ENCODE measurements at places on chromosomes 3 and 15.

DNA sequence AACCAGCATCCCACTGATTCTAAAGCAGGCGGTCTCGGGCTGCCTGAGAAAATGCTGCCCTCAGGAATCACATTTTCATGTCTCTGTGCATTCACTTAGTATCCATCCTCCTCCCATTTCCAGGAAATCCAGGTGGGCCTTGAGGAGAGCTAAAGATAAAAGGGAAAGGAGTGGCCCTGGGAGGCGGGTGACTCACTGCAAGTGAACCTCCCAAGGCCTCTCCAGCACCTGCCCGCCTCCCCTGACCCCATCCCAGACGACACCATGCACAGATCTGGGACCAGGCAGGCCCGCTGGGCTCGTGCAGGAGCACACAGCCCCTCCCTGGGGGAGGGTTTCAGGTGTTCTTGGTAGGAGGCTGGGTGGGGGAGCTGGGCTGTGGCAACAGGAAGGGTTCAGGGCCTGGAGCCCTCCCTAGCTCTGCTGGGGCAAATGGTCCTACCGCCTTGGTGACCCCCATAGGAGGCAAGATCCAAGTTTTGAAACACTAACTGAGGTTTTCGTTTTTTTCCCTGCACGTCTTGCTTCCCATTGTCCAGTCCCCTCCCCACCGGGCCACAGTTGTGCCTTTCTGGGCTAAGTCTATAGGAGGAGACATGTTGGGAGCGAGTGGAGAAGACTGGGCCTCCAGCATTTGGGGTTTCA is 22.2 kb downstream of the MELTF start:
- no peak for DNase-seq

DNA sequence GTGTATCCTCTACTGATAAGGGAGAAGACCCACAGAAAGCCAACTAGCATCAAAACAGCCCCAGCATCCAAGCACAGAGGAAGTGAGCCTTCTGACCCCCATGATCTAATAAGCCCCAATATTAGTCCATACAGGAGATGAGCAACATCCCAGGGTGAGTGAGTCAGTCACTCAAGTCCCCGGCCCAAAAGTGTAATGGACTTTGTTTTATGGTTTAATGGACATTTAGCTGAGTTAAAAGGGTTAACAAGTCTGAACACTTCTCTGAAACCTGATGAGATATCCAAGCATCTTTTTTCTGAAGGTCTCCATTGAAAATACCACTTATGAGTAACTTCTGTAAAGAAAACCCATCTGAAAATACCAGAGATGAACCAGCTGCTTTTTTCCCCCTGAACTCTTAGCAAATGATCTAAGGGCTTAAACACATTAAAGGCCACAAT is 115.6 kb downstream of the GREM1 start:
- DNase-seq, result no peak

DNA sequence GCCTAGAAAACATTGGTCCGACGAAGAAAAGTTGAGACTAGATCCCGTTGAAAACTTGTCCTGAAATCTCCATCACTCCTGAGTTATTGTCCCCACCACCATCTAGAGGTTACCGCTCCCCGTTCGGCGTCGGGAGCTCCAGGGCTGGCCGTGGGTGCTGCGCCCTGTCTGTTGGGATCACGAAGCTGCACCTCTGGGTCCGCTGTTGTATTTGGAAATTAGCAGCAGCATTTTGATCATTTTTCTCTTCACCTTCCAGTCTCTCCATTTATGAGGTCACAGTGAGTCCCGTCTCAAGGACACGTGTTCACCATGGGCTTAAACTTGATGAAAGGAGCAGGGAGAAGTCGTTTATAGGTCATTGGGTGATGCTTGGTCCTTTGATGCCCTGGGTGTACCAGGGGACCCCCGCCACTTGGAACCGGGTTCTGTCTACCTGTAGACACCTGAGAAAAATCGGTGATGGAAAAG is 565 bp downstream of the MANF start:
- DNase-seq, result no peak

GRCh38 chr3:23728601-23729117 is 77.1 kb upstream of the UBE2E1 start:
- no peak for DNase-seq

DNA sequence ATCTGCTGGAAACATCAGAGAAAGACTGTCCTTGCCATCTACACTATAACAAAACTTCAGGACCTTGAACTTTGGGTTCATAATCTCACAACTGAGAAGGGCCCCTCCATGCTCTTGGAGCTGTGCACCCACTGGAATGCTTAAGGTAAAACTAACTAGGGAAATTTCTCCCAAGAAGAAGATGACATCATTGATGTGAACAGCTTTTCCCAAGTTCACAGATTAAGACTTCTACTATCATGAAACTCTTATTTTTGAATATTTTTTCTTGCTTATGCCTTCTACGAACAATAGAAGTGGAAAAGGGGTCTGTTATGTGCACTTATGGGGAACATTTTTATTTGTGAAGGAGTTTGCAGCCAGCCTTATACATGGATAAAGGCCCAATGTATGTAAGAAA is 5.0 kb downstream of the CYP11A1 start:
- no peak for DNase-seq

- no peak for DNase-seq
Measured at GRCh38 chr15:71191296-71191695, 76.0 kb downstream of the THSD4 start.

GRCh38 chr3:141081141-141081795 is 30.1 kb downstream of the SPSB4 start:
- no peak for DNase-seq

DNA sequence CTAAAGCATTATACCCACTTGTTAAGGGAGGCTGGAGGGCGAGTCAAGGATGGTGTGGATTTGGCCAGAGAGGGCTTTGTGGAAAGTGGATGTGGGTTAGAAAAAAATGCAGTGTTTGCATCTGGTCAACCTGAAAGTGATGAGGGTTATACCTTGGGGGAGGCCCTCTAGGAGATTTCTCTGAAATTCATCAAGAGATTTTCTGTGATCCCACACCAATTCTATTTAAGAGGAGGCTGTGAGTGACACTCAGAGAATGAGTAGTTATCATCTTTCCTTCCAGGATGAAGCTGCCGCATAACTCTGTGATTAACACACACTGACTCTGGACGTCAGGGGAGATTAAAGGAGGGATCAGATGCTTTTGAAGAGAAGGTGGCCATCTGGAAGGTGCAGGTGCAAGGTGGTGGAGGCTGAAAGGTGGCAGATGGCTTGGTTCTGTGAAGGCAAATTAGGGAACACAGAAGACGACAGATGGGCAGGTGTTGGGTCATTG is 54.8 kb downstream of the ANAPC13 start:
- no peak for DNase-seq

DNA sequence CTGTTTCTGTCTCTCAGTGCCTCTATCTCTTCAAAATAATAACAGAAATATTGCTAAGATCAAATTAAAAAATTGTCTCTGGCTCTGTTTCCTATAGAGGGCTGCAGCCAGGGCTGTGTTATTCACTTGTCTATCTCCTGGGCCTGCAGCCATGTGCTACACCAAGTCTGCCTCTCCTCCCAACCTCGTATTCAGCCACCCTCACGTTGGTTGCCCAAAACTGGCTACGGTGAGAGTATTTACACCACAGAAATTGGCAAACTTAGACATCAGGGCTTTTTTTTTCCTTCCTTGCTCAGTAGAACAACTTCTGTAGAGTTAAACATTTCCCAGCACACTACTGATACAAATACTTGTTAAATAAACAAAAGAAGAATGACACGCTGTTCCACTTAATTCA is 320.9 kb upstream of the ICE2 start:
- DNase-seq, result no peak

GRCh38 chr15:49877117-49877872 is 241.7 kb downstream of the ATP8B4 start:
- peak; percentile 72 for DNase-seq

GRCh38 chr3:33091746-33092145 is 5.2 kb downstream of the GLB1 start:
- no peak for DNase-seq

GRCh38 chr15:61889706-61890105 is 170.5 kb downstream of the VPS13C start:
- no peak for DNase-seq

DNA sequence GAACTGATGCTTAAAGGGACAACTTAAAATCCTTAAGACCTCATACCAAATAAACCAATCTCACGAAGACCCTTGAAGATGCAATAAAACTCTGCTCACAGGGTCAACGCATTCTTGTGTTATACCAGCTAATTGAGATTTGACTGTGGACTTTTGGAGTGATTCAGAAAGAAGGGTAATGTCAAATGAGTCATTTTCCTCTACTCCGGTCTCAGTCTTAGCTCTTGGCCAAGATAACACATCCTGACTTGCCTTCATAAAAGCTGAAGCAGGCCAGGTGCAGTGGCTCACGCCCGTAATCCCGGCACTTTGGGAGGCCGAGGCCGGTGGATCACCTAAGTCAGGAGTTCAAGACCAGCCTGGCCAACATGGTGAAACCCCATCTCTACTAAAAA is 3.8 kb downstream of the PKM start:
- peak; percentile 48 for DNase-seq

All from fibroblast of skin of left quadriceps (primary cell).